ENCODE measurements at places on chromosomes 6 and 20.

- DNase-seq: no peak
Measured at GRCh38 chr6:111517965-111518364, 34.9 kb upstream of the REV3L start.

DNA sequence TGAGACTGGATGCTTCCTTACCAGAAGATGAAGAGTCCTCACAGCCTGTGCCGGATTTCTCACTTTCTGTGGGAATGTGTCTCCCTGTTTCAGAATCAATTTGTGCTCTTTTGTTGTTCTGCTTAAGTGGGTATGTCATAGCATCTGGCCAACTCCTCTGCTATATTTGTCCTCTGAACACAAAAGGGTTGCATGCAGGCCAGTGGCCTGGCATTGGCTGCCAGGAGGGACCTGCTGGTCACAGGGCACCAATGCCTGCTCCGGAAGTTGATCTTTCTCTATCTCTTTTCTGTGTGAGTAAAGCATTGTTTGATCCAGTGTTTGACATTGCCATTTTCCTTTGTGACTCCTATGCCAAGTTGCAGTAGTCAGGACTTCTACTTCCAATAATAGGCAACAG, 47.8 kb downstream of the JARID2 start:
- DNase-seq: no peak

DNA sequence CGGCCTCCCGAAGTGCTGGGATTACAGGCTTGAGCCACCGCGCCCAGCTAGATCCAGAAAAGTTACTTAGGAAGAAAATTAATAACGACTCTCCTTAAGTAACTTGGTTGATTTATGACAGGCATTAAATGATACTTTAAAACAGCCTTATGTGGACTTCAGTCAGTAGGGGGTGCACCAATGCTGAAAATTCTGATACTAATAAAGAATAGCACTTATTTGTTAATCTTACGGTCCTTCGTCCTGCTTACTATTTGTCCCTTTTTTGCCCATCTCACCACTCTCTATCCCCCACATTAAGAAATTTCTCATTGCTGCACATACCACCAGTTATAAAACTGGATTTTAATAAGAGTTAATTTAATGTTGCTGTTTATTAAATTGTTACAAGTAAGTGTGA, 12.7 kb upstream of the PRELID3B start:
- no peak for DNase-seq

GRCh38 chr6:47202644-47203205, 107.0 kb downstream of the TNFRSF21 start:
- no peak for DNase-seq

DNA sequence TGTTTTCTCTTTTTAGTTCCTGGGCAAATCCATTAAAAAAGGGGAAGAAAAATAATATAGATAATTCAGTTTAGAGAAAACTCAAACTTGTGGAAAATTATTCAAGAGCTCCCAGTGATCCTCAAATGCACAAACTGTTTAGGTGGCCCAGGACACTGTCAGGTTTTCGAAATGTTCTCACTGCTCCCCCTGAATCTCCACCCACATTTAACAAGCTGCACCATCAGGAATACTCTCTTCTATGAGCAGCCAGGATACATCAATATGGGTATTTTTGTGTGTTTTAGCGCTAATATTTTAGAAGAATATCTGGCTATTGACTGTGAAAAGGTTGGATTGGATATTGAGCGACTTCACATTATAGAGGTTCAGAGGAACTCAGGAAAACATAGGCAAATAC, 43.9 kb downstream of the OR2B2 start:
- DNase-seq: no peak

DNA sequence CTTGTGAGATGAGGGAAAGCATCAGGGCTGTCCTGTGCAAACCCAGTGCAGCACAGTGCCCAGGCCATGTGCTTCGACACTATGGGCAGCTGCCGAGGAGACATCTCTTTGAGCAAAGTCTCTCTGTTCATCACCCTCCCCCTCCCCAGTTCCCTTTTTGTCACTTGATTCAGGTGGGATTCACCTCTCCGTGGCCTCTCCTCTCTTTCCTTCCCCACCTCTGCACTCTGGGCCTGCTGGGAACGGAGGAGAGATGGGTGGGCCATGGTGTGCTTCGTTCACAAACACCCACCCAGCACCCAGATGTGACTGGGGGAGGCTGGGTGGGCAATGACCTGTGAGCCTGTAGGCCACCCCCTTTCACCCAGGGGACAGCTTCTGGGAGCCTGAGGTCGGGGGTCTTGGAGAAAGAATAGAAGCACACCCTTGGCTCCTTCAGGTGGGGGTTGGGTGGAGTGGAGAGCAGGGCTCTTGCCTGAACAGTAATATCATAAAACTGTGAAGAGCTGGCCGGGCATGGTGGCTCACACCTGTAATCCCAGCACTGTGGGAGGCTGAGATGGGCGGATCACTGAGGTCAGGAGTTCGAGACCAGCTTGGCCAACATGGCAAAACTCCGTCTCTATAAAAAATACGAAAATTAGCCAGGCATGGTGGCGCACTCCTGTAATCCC, 33.5 kb upstream of the DLGAP4 start:
- no peak for DNase-seq
